Activated naive CD4-positive, alpha-beta T cell treated with anti-CD3 and anti-CD28 coated beads, Interleukin-2, amount 50 U/mL, for 16 hours (primary cell): ENCODE measurements at places on chromosomes 5 and 9.

DNA sequence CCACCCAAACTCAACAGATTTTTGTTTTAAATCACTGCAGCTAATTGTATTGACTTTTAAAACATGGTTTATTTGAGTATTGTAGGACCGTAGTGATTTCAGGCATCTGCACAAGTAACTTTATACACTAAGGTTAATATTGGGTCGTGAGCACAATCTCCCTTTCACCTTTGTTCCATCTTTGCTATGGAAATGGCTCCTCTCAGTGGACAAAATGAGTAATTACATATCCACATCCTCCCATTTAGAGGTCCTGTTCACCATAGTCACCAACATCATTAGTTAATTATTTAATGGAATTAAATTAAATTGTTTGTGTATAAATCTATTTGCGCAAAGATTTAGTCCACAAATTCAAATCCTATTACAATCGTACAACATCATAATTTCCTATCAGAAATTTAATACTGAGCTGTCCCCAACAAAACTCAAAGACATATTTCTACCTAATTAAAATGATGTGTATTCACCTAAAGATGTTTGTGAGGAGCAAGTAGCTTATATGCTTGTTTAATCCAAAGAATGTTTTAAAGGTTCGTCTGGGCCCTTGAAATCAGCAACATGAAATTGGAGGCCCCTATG lies 173.0 kb upstream of the DAPK1 start:
- DNase-seq, result no peak

- no peak for DNase-seq
Measured at GRCh38 chr5:133694181-133694831, 82.0 kb upstream of the FSTL4 start.

DNA sequence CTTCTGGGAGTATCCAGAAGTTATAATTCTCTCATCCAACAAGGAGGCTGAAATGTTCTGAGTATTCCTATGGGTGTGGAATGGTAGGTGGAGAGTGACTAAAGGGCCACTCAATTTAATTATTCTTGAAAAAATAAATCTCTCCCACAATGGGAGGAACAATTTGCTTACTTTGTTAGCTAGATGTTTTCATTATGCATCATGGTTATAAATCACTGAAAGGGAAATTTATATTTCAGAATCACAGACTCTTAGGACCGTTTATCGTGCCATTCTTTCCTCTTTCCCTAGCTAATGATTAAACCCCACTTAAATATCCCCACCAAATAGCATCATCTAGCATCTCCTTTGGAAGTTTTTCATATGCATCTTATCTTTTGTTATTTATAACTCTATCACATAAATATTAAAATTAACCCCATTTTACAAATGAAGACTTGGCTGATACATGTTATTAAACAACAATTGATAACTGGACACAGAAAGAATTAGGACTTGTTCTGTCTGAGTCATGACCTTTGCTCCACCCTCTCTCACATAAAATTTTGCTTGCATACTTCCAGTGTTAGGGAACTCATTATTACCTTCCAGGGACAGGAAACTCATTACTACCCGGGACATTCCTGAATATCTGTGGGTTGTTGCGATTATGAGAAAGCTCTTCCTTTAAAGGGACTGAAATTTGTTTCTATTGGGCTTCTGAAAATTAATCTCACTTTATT lies 94.9 kb upstream of the NMUR2 start:
- DNase-seq, result no peak

DNA sequence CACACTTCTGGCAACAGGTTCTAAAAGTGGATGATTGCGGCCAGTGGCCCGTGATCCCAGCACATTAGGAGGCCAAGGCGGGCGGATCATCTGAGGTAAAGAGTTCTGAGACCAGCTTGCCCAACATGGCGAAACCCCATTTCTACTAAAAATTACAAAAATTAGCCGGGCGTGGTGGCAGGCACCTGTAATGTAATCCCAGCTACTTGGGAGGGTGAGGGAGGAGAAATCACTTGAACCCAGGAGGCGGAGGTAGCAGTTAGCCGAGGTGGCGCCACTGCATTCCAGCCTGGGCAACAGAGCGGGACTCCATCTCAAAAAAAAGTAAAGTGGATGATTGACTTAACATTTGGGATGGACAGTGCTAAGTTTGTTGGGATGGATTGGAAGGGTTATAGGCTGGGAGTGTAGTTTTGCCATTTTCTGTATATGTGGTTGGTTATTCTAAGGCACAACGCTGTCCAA lies 3.4 kb downstream of the MATR3 start:
- no peak for DNase-seq

DNA sequence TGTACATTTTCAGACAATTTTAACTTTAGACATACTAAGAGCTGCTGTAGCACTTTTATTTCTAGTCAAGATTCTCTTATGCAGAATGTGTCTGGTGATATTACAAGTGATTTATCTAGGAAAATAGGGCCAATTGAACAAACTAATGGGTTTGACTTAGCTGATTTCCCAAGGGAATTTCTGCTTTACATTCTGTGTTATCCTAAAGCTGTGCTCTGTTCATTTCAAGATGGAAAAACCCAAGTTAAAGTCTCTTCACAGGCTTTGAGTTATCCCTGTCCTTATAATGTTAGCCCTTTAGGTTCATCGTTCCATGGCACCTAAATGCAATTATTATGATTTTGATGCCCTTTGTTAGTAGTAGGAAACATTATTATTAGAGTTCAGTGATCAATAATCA lies 704.9 kb upstream of the CDH18 start:
- no peak for DNase-seq

- DNase-seq, result no peak
Measured at GRCh38 chr9:71096421-71097108, 24.9 kb downstream of the TRPM3 start.

- DNase-seq, result no peak
Measured at GRCh38 chr5:33305572-33305971, 135.2 kb upstream of the TARS1 start.
